Right kidney (tissue), 9 donors: ENCODE measurements at places on chromosomes 3 and 15.

DNA sequence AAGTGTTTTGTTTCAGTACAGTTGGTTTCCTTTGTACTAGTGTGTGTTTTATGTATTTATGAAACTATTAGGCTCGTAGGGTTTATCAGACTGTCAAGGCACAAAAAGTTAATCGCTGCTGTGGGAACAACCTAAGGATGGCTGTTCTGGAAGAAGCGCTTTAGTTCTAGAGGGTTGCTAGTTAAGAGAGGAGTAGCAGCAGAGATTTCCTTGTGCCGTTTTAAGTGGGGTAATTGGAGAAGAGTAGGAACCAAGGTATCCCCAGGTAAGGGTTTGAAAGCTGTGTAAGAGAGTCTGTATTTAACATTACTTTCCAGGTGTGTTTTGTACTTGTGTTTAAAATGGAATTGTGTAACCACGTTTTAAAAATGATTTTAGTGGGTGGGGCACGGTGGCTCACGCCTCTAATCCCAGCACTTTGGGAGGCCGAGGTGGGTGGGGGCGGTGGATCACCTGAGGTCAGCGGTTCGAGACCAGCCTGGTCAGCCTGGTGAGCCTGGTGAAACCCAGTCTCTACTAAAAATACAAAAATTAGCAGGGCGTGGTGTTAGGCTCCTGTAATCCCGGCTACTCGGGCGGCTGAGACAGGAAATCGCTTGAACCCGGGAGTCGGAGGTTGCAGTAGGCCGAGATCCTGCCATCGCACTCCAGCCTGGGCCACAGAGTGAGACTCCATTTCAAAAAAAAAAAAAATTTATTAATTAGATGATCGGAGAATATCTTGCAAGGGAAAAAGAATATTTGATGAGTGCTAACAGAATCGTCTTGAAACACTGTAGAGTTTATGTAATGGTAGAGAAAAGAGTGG lies 2.6 kb downstream of the MORF4L1 start:
- peak; percentile 12 for DNase-seq

- DNase-seq: no peak
Measured at GRCh38 chr15:28899061-28899738, 13.4 kb downstream of the APBA2 start.

DNA sequence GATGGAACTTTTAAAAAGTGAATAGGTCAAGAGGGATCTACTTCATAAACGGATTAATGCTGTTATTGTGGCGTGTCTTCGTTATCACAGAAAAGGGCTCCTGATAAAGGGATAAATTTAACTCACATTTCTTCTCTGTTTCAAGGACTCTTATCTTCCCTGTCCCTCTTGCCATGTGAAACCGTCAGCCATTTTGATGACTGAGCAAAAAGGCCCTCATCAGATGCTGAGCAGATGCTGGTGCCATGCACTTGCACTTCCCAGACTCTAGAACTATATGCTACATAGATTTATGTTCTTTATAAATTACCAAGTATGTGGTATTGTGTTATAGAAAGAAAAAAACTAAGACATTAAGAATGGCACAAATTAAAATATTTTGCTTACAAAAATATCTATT lies 1011.8 kb upstream of the GBE1 start:
- DNase-seq: no peak

- DNase-seq: no peak
Measured at GRCh38 chr3:115363071-115363470, 216.0 kb upstream of the ZBTB20 start.

DNA sequence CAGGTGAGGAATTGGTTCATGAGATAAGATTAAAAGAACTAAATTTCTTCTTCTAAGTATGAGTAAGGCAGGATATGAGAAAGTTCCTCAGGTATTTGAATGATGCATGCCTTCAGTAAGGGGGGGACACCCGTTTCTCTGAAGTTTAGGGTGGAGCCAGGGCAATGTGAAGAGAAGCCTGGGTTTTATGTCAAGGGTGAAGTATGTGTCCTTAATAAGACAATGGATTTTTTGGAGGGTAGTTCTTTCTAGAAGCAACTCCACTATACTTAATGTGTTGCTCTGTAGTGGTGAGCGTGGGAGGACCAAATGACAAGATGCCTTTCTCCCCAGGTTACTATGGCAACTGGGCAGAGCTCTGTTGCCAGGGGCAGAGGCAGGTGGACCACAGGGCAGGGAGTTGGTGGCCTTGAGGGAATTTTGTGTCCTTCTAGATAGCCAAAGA lies 44.0 kb downstream of the PHLDB2 start:
- DNase-seq: no peak

DNA sequence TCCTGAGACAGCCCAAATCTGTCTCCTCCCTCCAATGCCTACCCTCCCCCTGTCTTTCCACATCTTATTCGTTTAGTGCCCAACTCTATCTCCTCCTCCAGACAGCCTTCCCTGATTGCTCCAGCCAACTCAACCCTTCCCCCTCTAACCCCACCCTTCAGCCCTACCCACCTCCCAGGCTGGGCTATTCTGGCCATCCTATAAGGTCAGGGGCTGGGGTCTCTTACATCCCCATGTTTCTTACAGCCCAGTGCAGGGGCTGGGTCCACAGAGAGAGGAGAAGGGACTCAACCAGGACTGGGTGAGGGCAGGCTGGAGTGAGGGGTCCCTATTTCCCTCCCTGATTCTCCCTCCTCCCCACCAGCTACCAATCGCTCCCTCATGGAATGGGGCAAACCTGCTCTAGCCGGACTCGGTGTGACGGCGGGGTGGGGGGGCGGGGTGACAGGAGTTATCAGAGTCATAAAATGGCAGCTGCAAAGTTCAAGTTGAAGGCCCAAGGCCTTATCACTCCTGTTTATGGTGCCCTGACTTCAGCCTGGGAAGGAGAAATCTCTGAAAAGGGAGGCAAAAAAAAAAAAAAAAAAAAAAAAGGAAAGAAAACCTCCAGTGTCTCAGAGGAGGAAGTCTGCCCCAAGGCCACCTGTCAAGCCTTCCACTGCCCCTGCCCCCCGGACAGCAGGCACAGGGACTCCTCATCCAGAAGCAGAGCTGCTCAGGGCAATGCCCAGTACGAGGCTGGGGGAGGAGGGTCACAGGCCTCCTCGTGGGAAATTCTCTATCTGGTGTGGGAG lies 2.1 kb downstream of the VIPR1 start:
- no peak for DNase-seq

DNA sequence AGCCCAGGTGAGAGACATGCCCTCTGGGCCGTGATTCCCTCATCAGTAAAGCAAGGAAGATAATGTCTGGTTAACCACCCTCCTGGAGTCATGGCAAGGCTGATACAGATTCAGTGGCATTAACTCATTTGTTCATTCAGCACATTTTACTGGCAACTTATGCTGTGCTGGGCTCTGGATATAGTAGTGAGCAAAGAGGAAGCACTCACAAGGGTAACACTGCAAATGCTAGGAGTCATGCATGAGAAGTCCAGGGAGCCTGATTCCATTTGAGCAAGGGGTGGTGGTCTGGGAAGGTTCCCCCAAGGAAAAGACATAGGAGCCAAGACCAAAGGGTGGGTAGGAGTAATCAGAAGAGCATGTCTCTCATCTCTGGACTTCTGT lies 50.2 kb downstream of the SMAD3 start:
- DNase-seq: no peak

DNA sequence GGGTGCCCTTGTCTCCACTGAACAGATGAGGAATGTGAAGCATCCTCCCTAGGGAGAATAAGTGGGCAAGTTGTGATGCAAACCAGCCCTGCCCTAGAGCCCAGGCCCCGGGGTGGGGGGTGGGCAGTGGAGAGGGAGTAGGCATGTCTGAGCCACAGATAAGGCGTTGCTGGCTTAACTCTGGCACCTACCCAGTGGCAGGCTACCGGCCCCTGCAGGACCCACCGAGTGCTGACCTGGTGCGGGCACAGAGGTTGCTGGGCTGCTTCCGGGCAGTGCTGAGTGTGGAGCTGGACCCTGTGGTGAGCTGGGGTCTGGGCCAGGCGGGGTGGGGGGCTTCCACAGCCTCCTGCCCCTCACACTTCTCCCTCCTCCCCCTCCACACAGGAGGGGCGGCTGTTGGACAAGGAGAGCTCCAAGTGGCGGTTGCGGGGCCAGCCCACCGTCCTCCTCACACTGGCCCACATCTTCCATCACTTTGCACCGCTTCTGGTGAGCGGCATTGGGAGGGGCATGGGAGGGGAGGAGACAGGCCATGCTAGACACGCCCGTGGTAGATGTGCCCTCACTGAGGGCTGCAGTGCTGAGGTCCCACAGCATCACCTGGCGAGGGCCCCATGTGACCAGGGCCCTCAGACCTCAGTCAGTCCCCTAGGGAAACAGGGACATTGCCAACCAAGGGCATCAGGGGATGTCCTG lies 10.1 kb downstream of the RNF123 start:
- DNase-seq: no peak

DNA sequence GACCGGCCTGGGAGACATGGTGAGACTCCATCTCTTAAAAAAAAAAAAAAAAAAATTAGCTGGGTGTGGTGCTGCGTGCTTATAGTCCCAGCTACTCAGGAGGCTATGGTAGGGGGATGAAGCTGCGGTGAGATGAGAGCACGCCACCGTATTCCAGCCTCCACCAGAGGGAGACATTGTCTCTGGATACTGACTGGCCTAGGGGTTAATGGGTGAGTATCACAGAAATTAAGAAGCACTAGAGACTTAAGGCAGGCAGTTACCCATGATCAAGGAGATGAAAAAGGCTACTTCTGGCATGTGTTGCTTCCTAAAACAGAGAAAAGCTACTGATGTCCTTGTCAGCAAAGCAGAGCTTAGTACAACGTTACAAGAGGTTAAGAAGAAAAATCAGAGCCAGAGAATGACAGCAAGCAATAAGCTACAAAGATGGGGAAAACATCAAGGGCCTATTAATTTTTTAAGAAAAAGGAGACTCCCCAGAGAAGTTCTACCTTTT lies 8.6 kb downstream of the TFRC start:
- peak; percentile 30 for DNase-seq

GRCh38 chr3:172398484-172398883 lies 49.8 kb downstream of the GHSR start:
- no peak for DNase-seq

DNA sequence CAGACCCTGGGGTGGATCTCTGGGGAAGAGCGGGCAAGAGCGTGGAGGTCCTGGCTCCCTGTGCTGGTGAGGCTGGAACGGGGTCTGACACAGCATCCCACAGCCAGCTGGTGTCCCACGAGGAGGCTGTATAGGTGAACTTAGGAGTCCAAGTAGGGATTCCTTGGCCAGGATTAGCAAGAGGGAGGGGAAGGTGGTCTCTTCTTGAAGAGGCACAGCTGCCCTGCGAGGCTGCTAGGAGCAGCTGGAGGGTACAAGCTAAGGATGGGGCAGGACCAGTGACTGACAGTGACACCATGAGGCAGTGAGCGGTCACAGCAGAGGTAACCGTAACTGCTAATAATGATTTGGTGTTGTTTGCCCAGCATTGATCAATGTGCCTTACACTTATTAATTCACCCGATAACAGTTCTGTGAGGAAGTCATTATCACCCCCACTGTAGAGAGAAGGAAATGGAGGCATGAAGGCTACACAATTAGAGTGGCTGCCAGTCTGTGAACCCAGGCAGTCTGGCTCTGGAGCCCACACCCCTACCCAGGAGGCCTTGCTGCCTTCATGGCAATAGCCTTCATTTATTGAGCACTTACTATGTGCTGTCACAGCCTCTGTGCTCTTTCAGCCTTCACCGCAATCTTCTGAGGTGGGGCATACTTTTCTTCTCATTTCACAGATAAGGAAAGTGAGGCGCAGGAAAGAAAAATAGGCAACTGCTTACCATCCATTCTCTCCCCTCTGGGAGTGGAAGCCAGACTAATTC lies 59.4 kb downstream of the TMEM44 start:
- peak; percentile 52 for DNase-seq

DNA sequence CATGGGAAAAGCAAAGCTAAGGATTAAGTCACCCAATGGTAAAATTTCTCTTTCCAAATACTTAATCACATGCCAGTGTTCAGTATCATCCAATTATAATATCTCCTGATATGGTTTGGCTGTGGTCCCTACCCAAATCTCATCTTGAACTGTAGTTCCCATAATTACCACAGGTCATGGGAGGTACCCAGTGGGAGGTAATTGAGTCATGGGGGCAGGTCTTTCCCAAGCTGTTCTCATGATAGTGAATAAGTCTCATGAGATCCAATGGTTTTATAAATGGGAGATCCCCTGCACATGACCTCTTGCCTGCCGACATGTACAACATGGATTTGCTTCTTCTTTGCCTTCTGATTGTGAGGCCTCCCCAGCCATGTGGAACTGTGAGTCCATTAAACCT lies 26.1 kb upstream of the NMB start:
- DNase-seq: no peak

DNA sequence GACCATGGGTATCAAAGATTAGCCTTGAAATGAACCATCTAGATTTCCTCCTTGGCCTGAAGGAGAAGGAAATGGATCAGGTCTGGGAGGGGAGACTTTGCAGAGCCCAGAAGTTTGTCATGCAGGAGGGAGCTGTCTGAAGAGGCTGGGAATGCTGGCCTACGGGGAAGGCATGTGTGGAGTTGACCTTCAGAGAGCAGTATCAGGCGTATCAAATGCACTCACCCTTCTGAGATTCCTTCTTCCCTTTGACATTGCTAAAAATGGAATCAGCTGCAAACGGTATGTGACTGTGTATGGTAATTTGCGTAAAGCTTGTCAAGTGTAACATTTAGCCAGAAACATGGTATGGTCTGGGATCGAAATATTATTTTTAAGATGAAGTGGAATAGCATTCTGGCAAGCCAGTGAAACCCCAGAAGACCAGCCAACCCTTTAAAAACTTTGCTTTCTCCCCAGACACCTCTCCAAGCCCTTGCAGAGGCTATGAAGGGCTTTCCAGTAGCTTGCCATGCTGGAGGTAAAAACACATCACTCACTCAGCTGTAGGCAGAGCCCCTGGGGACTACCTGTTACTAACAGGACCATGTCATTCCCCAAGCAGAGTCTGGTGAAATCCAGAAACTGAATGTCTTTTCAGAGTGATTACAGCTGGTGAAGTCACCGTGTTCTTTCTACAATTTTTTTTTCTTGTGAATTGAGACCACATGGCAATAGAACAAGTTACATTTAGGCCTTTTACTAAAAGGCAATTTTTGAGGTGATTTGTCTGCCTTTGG lies 174.7 kb upstream of the SLC24A5 start:
- DNase-seq: no peak

DNA sequence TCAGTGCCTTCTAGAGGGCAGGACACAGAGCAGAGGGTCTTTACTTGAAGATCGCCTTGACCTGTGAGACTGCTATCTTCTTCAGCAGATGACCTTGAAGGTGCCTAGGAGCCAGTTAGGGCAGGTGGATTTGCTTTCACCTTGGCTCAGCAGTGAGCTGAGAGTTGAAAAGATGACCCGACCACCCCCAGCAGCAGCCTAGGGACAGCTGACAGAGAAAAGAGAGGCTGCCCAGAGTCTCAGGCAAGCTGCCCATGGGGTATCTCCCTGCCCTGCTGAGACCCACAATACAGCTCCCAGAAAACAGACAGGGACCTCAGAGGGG lies 453 bp upstream of the LTF start:
- DNase-seq: no peak

GRCh38 chr3:123802007-123802625 lies 82.0 kb downstream of the MYLK start:
- DNase-seq: no peak

- DNase-seq: no peak
Measured at GRCh38 chr3:127970966-127971592, 56.0 kb downstream of the KBTBD12 start.

GRCh38 chr3:123194552-123194951 lies 7.2 kb upstream of the SEC22A start:
- DNase-seq: no peak
